Activated T-helper 1 cell treated with anti-CD3 and anti-CD28 coated beads, Interleukin-2, amount 50 U/mL, for 16 hours (primary cell): ENCODE measurements at places on chromosomes 13 and 19.

DNA sequence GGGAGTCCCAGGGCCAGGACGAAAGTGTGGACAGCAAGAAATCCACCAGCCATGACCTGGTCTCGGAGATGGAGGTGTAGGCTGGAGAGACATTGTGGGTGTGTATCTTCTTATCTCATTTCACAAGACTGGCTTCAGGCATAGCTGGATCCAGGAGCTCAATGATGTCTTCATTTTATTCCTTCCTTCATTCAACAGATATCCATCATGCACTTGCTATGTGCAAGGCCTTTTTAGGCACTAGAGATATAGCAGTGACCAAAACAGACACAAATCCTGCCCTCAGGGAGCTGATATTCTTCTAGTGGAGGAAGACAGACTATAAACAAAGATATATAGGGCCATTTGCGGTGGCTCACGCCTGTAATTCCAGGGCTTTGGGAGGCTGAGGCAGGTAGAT is 7.4 kb upstream of the DHX34 start:
- no peak for DNase-seq

DNA sequence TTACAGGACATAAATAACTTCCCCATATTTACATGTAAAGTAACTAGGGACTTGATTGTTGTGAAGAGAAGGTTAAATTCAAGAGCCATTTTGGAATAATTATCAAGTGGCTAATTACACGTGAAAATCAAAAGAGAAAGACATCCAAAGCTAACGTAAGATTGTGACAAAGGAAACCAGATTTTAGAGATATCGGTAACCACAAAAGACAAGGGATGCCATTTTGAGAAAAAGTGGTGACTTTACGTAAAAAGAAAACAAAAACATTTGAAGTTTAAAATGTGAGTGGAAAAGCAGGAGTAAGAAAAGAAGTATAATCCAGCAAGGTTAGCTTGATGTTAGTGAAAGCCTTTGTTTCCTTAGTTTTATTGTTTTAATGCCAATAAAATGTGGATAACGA is 10.9 kb upstream of the VWA8 start:
- DNase-seq: no peak

GRCh38 chr19:9934132-9934950 is 2.0 kb downstream of the OLFM2 start:
- DNase-seq: peak; percentile 73

DNA sequence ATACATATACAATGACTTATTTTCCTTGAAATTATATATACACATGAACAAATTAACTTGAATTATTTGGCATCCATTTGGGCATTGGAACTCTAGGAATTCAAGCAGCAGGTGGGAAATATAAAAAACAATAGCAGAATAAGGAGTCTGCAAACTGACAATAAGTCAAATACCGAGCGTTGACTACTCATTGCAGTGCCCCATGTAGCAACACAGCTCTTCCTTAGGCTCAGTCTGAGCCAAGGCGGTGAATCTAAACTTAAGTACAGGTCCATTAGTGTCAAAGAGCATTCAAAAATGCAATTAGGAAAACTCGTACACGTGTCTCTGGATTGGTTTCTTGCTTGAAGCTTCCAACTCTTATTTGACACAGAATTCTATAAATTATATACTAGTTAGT is 462.5 kb upstream of the KLF12 start:
- no peak for DNase-seq
